Motor neuron (in vitro differentiated cells): ENCODE measurements at places on chromosomes 1 and 21.

DNA sequence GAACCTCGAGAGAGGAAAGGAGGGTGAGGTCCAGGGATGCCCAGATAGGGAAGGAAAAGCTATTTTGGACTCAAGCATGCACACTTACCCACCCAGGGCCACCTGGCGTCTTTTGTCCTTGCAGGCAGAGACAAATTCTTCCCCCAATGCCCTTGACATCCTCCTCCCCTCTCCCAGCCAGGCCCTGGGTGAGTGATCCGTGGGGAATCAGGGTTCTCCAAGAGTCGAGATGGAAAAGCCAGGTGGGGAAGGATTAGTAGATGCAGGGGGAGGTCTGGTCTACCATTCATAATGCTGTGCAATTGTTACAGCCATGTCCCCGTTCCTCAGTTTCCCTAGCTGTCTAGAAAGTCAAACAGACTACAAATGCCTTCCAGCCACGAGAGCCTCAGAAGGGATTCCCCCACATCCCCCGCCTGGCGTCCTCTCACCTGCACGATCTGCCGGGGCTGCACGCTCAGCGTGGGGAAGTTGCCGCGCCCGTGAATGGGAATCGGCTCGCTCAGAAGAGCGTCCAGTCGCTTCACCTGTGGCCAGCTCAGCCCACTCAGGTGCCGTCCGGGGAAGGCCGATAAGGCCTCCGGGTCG, 580 bp downstream of the TENT5B start:
- ATAC-seq, result no peak

DNA sequence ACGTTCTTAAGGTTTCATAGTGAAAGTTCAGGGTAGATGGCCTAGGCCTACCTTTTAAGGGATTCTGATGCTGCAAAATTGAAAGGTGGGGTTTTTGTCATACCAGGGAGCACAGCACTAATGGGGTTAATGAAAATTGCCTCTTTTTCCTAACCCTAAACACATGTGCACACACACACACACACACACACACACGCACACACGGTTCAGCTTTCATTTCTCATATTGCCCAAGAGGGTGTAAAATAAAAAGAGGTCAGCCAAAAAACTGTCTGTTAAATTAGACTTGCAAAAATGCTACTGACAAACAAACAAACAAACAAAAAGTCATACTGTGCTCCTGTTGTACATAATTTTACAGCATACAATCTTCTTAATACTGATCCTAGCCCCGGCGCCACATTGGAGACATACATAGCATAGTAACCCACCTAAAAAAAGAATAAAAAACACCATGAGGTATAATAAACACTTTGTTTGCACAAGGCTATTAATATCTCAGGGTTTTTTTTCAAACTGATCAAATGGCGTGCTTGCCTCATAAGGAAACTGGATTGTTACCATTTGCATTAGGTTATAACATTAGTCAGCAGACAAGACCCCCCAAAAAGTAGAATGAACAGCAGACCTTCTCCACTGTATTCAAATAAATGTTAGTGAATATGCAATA, 69.1 kb downstream of the TGFB2 start:
- ATAC-seq, result no peak

DNA sequence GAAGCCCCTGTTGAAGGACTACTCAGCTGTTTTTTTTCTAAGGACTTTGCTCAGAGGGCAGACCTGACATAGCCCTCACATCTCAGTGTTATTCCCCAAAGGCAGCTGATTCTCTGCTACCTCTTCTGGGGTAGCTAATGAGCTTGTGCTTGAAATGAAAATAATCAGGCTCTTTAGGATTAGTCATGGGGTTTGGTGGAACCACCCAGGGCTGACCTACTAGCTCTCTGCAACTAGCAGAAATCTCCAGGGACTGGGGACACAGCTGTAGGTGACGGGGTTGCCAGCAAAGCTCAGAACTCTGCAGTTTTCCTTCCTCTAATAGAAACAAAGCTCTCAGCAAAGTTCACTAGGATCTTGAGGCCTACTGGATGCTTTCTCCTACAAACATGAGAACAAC, 106.4 kb upstream of the BCL9 start:
- ATAC-seq, result peak; percentile 78

- ATAC-seq, result no peak
Observed at GRCh38 chr1:9149837-9150581, 21.1 kb upstream of the GPR157 start.

GRCh38 chr1:31625561-31626222, 8.2 kb downstream of the HCRTR1 start:
- ATAC-seq, result peak; percentile 33

DNA sequence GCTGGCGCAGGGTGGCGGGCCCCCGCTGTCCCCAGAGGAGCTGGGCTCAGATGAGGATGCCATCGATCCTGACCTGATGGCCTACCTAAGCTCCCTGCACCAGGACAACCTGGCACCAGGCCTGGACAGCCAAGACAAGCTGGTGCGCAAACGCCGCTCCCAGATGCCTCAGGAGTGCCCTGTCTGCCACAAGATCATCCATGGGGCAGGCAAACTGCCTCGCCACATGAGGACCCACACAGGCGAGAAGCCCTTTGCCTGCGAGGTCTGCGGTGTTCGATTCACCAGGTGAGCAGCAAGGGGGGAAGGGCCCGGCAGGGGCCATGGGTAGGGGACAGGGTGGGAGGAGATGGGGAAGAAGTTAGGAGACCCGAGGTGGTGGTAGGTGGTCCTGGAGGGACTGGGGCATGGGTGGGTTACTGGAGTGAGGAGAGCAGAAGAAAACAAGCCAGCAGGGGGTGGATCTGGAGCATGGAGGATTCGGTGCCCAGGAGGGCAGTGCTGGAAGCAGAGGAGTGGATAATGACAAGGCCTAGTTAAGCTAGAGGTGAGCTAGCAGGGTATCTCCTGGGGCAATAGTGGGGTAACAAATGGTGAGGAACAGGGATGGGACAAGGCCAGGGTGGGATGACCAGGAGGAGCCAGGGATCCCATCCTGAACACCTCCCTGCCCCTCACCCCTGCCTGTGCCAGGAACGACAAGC, 13.1 kb downstream of the ZBTB7B start:
- no peak for ATAC-seq

DNA sequence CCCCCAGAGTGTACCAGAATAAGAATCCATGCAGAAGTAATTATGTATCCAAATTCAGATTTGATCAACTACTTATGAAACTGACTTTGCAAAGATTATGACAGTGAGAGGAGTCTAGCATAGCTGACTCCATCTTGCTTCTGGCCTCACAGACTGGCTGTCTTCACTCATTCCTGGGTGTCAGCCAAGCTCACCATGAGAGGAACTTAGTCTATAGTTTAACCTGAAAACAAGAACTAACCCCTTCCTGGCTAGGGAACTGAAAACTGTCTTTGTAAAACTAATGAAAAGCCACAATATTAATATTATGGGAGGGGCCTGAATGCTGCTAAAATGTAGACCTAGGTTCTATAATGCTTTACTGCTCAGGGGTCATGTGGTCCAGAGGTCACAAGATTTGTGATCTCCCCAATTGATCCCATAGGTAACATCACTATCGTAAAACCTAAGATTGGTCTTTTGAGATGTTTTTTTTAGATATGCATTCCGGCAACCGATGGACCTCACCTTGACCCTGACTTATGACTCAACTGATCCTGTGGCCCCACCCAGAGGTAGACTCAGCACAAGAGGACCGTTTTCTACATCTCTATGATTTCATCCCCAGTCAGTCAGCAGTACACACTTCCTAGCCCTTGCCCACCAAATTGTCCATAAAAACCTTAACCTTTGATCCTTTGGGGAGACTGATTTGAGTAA, 55.2 kb downstream of the ATP1B1 start:
- ATAC-seq, result no peak

- ATAC-seq, result no peak
Observed at GRCh38 chr1:44777547-44777946, 2.2 kb downstream of the RPS8 start.

DNA sequence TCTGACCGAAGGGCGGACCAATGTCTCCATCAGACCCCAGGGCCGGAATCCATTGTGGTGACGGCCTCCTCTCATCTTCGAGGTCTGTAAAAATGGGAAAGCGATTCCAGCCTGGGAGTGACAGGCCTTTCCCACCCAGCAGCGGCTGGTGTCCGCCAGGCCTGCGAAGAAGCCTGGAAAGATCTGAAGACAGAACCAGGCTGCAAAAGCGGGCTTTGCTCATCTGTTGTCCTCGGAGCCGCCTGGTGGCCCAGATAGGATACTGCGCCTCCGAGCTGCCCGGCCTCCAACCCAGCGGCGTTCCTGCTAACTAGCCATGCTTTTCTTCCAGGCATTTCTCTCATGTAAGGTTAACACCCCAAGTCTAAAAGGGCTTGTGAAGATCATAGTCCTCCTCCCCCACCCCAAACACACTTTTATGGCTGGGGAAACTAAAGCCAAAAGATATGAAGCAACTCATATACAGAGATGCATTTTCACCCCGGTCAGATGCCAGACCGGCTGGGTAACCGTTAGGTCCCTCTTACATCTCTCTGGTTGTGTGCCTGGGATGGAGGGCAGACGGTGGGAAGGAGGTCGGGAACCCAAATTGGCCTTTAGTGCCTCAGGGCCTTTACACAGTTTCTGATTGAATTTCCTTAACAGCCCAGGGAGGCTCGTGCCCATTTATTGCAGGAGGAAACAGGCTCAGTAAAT, 1.9 kb upstream of the DHRS3 start:
- ATAC-seq, result peak; percentile 44

DNA sequence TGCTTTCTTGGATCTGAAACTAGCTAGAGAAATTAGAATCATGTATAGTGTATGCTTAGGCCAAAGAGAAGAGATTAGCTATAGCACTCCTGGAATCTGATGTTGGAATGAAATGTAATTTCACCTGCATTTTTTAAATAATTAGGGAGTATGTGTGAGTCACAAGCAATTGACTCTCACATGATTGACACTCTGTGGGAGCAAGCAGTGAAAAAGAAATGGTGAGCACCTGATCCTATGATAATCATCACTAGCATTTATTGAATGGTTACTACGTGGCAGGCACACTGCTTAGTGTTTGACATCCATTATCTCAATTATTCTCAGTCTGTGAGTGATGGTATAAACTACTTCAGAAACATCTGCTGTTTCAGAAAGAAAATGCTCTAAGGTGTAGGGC, 176.6 kb downstream of the NRIP1 start:
- no peak for ATAC-seq

DNA sequence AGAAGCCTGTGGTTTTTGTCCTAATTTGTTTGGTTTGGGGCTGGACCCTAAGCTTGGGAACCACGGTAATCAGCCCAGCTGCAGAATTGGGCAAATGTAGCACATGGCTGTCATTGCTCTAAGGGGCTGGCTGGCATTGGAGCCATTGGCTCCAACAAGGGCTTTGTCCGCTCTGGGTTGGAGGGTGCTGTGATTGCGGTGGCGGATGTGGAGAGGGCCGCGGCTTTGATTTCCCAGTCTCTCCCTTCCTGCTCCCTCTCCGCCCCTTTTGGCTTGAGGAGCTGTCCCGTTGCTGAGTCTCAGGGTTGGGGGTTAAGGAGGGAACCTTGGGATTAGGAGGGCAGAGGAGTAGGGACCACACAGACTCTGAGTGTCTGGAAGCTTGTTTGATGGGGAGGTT, 91.7 kb upstream of the CD34 start:
- ATAC-seq, result no peak

- ATAC-seq, result no peak
Observed at GRCh38 chr1:150909585-150910180, 16.5 kb upstream of the SETDB1 start.

DNA sequence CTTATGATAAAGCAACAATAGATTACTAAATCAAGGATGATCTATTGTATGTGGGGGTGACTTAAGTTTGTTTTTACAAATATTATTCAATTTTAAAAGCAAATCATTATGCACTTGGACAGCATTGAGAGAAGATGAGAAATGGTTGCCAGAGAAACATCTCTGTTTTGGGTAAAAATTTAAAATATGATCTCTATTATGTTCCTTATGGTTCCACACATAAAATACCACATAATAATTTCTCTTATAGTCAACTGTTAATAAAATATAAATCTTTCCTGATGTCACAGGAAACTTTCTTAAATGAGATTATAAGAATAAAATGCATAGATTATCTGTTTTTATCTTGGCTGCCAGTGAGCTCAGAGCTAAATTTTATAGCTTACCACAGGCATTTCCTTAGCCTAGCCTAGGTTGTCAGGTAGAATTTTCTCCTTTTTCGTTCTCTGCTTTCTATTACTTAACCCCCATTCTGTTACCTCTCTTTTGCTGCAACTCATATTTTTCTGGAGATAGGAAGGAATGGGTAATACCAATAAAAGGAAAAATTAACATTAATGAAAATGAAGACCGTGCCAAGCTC, 109.7 kb downstream of the TGFB2 start:
- no peak for ATAC-seq

DNA sequence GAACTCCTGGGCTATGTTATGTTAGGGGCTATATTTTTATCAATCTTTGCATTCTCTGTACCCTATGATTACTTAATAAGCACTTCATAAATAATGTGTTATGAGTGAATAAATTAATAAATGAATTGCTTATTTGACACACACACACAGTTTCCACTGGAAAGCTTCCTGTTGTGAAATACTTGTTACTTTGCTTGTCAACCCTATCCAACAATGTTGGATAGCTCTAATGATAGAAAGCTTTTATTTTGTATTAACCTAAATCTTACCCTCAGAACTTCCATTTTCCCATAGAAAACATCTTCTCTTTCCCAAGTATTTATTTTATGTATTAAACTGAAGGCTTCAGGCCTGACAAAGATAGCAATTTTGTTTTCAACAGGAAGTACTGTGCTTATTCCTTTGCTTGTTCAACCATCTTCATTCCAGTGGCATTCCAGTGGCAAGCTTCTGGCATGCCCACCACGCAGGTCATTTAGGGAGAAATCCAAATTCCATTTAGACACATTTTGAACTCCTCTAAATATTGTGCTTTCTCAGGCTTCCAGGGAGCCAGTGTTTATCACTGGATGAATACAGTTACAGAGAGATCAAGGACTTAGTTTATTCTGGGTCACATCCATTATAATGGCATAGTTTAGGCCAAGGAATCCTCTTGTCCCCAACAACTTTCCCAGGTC, 134.4 kb downstream of the TGFB2 start:
- ATAC-seq, result no peak

GRCh38 chr21:21383126-21383525, 384.9 kb downstream of the NCAM2 start:
- no peak for ATAC-seq

- no peak for ATAC-seq
Observed at GRCh38 chr21:42887326-42887725, 5.8 kb upstream of the NDUFV3 start.

DNA sequence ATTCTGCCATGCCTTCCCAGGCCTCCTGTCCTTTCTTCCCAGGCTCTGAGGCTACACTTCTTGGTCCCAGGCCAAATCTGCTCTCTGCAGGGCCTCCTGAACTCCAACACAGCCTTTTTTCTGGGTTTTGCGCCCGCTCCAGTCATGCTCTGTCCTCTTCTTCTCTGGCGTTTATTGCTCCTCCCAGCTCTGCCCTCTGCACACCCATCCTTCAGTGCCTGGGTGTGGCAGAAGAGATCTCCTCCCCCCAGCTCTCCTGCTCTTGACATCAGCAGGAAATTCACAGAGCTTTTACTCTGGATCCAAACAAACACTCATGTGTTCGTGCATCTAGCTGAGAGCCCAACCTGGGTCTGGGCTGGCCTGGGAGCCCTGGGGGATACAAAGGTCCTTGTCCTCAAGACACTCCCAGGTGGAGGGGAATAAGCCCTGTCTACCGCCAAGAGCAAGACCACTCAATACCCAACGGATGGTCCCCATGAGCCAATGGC, 22.9 kb upstream of the EPS8L3 start:
- no peak for ATAC-seq
